DMS79 treated with DMSO at 0.1 percent for 48 hours (cell line): ENCODE measurements at places on chromosomes 7 and 10.
A peak's percentile ranks its signal among the peaks of the same experiment; 100 is the strongest.

- DNase-seq, result no peak
Observed at GRCh38 chr7:96416116-96416515, 94.2 kb upstream of the SLC25A13 start.

GRCh38 chr10:75845176-75845947 lies 413.9 kb downstream of the LRMDA start:
- no peak for DNase-seq

- peak; percentile 92 for DNase-seq
Observed at GRCh38 chr7:30225863-30226613, 58.4 kb upstream of the ZNRF2 start.

DNA sequence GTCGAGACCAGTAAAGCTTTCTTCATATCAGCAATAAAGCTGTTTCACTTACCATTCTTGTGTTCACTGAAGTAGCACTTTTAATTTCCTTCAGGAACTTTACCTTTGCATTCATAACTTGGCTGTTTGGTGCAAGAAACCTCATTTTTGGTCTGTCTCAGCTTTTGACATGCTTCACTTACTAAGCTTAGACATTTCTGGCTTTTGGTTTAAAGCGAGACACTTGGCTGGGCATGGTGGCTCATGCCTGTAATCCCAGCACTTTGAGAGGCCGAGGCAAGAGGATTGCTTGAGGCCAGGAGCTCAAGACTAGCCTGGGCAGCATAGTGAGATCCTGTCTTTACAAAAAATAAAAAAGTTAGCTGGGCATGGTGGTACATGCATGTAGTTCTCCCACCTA lies 15.8 kb downstream of the PLEKHA1 start:
- DNase-seq, result no peak

- no peak for DNase-seq
Observed at GRCh38 chr10:104297697-104298660, 29.0 kb downstream of the GSTO2 start.

DNA sequence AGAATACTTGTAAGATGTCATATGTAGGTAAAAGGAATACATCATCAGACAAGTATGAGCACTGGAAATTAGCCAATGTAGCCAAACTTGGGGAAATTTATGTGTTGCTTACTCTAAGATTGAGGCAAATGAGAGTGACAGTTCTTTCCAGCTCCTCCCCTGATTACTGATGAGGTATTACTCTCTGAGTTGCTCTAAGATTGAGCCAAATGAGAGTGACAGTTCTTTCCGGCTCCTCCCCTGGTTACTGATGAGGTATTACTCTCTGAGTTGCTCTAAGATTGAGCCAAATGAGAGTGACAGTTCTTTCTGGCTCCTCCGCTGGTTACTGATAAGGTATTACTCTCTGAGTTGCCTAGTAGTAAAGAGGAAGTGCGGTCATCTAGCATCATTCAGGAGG lies 435.8 kb downstream of the NRG3 start:
- no peak for DNase-seq

DNA sequence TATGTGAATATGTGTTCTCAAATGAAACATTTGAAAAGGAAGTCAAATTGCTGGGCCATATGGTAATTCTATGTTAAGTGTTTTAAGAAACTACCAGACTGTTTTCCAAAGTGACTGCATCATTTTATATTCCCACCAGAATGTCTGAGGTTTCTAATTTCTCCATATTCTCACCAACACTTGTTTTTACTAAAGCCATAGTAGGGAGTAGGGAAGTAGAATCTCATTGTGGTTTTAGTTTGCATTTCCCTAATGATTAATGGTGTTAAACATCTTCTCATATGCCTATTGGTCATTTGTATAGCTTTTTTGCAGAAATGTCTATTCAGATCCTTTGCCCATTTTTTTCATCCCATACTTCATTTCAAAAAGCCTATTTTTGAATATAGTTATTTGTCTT lies 9.1 kb upstream of the SEMA4G start:
- DNase-seq, result no peak

GRCh38 chr7:158924956-158925355 lies 68.6 kb downstream of the DYNC2I1 start:
- no peak for DNase-seq

GRCh38 chr10:35259769-35260397 lies 76.4 kb upstream of the CCNY start:
- DNase-seq, result no peak

DNA sequence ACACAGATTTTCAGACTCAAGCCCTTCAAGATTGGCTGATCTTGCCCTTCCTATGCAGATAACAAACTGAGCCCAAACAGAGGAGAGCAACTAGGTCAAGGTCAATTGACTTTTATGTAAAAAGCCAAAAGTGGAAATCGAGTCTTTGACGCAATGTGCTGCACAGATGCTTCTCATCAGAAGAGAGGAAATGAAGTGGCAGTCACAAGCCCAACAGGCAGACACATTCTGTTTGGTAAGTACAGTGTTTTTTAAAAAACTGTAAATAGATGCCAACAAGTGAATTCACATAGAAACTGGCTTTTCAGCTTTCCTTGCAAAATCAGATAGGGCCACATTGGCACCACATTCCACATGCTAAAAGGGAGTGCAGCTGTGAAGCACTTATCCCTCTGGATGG lies 606.6 kb downstream of the KCNMA1 start:
- peak; percentile 34 for DNase-seq

DNA sequence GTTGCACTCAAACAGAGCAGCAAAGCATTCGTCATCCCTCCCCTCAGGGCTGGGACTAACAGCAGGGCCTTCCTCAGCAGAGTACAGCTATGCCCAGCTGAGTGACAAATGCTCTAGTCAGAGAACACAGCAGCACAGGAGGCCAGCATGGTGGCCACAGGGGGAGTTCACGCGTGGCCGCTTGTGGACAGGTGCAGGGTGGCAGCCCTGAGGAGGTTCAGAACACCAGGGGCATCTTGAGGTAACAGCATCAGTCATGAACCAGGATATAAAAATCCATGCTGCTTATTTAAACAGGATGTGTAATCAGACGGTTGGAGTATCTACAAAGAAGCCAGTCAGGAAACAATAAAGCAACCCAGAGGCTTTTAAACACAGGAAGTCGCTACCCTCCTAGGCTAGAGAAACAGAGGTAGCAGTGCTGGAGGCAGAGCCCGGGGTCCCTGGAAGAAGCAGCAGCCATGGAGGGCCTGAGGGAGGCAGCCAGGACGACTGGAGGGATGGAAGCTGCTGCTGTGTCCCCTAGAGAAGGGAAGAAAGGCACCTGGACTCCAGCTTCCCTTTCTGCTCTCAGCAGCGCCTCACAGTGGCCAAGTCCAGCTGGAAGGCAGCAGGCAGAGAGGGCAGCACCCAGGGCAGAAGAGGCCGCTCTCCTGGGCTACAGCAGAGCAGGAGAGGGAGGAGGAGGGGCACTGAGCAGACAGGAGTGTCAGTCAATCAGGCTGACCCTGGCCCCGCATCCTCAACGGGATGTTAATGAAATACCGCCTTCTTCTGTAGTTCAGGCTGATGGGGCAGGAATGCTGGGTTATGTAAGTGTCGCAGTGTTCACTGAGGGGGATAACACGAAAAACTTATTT lies 70.8 kb upstream of the UCN3 start:
- no peak for DNase-seq

- no peak for DNase-seq
Observed at GRCh38 chr7:116018731-116019130, 11.8 kb downstream of the TFEC start.

GRCh38 chr7:17983221-17984062 lies 43.1 kb upstream of the SNX13 start:
- no peak for DNase-seq

DNA sequence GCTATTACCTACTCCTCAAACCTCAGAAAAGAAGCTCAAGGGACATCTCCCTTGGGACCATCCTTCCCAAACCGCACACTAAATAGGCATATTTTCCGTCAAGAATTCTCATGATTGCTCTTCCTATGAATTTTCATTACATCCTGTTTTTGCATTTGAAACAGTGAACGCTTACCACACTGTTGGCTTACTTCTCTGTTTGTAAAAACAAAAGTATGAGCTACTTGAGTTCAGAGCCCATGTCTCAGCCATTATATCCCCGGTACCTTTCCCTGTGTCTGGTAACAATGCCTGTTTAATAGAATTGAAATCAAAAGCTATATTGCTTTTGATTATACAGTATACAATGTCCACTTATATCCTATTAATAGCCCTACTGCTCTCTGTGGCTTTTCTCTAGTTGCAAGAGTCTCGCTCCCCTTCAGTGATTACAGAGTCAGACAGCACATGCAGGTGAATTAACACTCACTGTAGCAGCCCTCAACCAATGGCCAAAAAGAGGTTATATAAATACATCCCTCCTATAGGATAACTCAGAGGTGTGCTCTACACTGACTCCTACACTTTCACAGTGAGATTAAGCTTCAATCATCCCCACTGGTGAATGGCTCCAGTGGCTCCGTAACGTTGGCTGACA lies 264.4 kb downstream of the SORCS1 start:
- DNase-seq, result no peak

DNA sequence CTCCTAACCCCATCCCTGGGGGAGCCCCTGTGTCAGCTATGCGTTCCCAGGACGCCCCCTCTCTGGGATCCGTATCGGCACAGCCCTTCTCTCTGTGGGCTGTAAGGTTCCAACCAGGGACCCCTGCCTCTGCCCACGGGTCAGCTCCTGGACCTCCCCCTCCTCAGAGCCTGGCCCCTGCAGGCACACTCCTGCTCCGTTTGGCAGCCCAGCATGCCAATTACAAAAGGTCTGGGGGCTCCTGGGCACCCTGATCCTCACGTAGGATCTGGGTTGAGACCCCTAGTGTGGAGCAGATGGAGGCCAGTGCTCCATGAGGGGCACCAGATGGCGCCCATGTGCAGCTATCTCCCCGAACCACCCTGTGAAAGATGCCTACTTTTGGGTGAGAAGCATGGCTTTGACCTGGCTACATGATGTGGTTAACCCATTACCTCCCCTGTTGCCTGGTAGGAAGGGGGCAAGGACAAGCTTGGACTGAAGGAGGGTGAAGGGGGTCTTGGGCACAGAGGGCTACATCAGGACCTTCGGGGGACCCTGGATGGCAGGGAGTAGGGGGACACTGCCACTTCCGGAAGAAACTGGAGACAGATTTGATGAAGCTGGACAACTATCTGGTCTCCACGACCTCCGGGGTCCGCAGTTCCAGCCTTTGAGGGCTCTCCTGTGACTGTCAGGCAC lies 9.0 kb downstream of the TACR2 start:
- DNase-seq, result peak; percentile 4

- peak; percentile 18 for DNase-seq
Observed at GRCh38 chr10:14605231-14605925, 169.3 kb downstream of the FAM107B start.

GRCh38 chr10:30040597-30040996 lies 18.8 kb downstream of the JCAD start:
- no peak for DNase-seq

DNA sequence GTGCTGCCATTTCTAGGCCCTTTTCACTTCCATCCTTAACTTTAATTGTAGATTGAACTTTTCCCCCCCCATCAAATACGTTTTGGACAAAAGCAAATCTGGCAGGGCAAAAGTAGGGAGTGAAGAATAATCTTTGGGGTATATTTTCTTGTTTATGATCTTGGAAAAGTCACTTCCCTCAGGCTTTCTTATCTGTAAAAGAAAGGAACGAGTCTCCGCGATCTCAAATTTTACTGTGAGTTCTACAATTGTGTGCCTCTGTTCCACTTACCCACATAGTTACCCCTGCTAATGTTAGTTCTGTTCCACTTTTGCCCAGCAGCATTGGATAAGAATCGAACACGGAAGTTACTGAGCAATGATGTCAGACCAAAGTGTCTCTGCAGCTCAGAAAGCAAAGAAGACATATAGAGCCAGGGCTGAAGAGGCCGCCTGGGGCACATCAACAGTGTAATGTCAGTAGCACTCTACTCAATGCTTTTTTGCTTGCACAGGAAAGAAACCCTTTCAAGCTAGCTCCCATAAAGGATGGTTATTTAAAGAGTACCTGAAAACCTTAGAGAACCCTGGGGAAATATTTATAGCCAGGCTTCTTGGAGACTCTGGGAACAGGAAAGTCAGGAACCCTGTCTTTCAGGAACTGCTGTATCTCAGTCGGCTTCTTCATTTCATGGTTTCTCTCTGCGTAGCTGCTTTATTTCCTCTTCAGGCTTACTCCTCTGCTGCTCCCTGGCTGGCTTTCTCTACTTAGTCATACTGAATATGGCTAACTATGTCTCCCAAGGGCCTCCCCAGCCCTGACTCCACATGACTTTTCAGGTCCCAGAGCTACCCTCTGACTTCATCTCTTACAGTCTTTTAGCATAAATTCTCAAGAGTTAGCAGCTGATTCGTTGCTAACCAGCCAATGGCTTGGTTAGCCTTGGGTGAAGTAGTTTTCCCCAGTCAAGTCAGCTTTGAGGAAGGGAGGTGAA lies 123.7 kb upstream of the FAM3C start:
- no peak for DNase-seq

DNA sequence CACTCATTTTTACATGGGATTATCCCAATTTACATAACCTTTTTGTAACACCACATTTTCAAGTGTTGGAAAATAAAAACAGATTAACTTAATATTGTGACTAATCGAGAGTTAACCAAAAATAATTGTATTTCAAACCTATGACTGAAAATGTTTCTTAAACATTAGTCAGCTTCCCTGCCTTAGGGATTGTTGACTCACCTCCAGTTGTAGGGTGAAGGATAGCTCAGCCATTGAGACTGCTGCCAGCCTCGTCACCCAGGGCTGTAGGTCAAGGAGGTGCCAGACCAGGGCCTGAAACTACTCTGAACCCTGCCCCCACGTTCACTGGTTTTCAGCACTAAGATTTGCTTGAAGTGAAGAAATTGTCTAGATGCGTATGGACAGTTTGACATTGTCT lies 351.2 kb downstream of the GFRA1 start:
- DNase-seq, result no peak

GRCh38 chr10:51768886-51769465 lies 69.6 kb upstream of the CSTF2T start:
- no peak for DNase-seq

GRCh38 chr7:40990841-40991240 lies 712.0 kb downstream of the INHBA start:
- no peak for DNase-seq

DNA sequence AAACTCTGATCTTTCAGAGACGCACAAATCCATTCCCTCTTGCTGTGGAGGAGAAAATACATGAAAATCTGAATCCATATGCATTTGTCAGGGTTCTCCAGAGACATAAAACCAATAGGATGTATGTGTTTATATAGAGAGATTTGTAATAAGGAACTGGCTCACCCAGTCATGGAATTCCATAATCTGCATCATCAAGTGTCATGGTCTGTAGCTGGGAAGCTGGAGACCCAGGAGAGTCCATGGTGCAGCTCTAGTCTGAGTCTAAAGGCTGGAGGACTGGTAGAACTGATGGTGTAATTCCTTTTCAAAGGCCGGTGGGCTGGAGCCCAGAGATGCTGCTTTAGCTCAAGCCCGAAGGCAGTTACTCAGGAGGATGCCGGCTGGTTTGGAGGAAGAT lies 134.0 kb downstream of the TCF7L2 start:
- no peak for DNase-seq

- no peak for DNase-seq
Observed at GRCh38 chr7:113109718-113110117, 8.6 kb downstream of the SMIM30 start.
